Mesenteric fat pad (tissue), 1 donor: ENCODE measurements at places on chromosomes 11 and 22. TPM values are rescaled to one million over a fixed set of nuclear protein-coding genes. Genes with fewer than 3 reads are reported as not detected.
A peak's percentile ranks its signal among the peaks of the same experiment; 100 is the strongest.

DNA sequence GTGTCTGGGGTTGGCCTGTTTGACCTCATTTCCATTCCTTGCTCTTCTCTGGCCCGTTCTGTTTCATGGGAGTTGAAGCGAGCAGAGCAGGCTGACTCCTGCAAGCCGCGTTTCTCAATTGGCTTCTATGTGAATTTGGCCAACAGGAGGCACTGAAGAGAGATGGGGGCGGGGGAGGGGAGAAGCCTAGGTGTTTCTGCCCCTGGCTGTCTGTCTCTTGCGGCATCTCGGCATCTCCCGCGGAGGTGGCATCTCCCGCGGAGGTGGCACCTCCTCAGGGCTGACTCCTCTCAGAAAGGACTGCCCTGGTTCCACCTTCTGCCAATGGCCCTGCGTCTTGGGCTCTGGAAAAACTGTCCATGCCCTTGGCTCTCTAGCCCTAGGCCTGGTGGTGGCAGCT lies 125.6 kb upstream of the CSNK2A3 start:
- no peak for DNase-seq

GRCh38 chr22:25038239-25038638 lies 85.7 kb downstream of the KIAA1671 start:
- no peak for DNase-seq

- no peak for DNase-seq
Measured at GRCh38 chr11:94125407-94126115, 3.1 kb upstream of the PANX1 start.

- DNase-seq, result peak; percentile 87
Measured at GRCh38 chr11:117930668-117931330, 1.6 kb upstream of the TMPRSS13 start.

- DNase-seq, result no peak
Measured at GRCh38 chr11:57288771-57289579, 35.8 kb downstream of the TNKS1BP1 start.

GRCh38 chr22:49100773-49101172 lies 726.9 kb downstream of the BRD1 start:
- no peak for DNase-seq

DNA sequence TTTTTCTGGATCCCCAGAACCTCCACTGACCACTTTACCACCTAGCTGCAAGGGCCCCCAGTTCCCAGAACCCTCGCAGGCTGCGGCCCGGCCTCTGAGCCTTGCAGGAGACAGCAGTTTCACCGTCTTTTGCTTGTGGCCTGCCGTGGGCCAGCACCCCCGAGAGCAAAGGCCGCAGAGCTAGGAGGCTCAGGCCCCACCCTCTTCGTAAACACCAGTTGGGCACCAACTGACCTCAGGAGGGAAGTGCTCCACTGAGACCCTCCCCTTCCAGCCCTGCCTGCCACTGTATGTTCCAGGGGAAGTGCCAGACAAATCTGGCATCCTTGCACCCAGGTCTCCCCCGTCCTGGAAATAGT lies 23.4 kb upstream of the CREB3L1 start:
- DNase-seq, result peak; percentile 72

DNA sequence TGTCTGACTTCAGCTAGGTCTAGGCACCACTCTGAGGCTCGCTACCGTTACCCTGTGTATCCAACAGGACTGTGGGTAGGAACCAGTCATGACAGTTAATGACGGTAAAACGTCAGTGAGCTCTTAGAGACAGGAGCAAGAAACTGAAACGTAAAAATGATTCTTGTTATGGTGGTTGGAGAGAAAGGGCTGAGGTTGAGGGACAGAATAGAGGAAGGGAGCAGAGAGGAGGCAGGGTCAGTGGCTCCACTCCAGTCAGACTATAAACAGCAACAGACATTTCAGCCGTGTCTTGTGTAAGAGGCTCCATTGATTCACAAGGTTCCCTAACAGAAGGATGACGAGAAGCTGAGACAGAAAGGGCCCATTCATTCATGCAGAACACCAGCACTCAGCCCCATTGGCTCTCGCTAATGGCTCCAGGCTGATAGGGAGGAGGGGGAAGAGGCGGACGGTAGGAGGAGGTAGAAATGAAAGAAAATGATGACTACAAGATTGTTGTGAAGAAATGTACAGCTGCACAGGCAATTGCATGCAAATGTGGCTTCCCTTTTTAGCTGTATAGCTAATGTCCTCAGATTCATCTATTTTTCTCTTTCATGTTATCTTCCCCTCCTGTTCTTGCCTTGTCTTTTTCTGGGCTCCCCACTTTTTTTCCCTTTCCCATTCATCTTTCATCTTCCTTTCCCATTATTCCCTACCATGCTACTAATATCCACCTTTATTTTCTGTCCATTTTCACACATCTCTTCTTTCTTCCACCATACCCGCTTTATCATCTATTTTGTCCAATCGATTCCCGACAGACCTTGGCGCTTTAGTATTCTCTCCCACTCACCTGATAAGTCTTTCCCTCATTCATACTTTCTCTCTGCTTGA lies 34.3 kb downstream of the ETS1 start:
- no peak for DNase-seq

- no peak for DNase-seq
Measured at GRCh38 chr11:110479108-110480101, 49.7 kb downstream of the FDX1 start.

DNA sequence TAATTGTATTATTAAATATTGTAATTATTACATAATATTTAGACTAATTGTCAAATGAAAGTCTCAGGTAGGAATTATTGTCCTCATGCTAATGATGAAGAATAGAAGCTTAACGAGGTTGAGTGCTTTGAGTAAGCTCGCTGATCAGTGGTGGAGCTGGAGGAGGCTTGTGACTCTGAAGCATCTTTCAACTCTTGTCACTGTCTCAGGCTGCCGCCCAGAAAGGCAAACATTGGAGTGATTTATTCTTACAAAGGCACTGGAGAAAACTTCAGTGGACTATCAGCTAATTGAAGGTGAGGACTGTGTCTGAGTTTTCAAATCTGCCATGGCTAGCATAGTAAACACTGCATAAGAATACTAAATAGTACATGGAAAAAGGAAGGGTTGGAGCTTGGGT lies 595.1 kb downstream of the NTM start:
- DNase-seq, result no peak

DNA sequence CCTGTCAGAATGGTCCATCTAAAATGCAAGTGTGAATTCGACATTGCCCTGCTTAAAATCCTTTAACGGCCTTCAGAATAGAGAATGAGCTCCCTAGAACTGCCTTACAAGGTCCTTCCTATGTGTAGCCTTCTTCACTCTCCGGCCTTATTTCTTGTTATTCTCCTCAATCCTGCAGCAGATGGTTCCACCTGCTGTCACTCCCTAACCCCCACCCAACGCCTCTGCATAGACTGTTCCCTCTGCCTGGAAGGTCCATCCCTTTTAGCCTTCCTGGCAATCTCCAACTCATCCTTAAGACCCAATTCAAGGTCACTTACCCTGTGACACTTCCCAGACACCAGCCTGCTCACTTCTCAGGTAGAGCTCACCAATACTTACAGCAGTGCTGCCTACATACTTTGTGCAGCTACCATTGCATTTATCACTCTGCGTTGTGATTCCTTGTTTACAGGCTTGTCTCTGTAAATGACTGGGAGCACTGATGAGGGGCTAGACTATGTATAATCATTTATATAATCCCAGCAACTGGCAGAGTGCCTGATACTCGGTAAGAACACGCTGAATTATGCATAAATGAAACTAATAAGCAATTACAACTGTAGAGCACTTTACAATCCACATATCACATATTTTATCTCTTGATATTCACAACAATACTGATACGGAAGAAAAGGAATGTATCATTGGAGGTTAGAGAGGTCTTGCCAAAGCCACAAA lies 58.9 kb downstream of the CLPB start:
- DNase-seq, result no peak

GRCh38 chr11:34331329-34331728 lies 26.5 kb downstream of the ABTB2 start:
- DNase-seq, result no peak

- DNase-seq, result no peak
Measured at GRCh38 chr11:33703234-33703633, 2.6 kb upstream of the C11orf91 start.

DNA sequence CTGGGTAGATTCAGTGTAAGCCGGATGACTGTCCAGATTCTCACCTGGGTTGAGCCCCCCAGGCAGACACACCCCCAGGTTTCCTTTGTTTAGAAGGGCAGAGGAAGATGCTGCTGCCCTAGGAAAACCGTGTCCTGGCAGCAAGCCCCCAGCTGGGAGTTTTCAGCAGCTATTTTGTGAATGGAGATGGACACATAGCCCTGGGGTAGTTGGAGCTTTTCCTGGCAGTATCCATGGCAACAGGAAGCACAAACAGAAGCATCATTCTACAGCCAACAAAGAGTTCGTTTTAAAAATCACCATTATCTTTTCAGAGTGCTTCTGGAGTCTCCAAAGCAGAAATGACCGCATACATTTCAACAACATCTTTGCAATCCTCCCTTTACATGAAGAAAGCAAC lies 245.5 kb downstream of the BRD1 start:
- DNase-seq, result no peak

DNA sequence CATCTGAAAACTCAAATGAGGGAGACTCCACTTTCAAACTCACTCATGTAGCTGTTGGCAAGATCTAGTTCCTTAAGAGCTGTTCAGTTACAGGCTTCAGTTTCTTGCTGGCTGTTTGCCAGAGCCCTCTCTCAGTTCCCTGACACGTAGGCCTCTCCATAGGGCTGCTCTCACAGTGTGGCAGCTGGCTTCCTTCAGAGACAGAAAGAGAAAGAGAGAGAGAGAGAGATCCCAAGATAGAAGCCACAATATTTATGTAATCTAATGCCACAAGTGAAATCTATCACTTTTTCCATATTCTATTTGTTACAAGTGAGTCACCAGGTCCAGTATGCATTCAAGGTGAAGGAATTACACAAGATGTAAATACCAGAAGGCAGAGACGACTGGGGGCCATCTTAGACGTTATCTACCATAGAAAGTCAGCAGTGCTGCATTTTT lies 168.8 kb downstream of the RCN1 start:
- no peak for DNase-seq

- DNase-seq, result no peak
Measured at GRCh38 chr22:48568736-48569330, 1258.8 kb downstream of the BRD1 start.

DNA sequence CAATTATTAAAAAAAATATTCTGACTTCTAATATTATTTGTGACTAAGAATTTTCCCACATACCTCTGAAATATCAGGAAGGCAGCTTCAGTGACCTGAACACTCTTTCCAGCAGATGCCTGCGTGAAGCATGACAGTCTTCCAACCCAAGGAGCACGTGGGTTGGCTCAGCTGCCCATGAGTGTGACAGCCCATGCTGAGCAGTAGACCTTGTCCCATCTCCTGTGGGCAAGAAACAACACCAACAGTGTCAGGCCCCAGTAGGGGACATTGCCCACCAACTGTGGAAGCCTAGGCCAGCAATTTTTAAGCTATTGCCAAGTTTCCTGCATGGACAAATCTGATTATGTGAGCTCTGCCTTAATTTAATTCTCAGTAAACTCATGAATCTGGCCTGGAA lies 66.4 kb upstream of the OLFML1 start:
- DNase-seq, result no peak

GRCh38 chr22:50516068-50516467 lies 8.0 kb downstream of the NCAPH2 start:
- DNase-seq, result no peak

DNA sequence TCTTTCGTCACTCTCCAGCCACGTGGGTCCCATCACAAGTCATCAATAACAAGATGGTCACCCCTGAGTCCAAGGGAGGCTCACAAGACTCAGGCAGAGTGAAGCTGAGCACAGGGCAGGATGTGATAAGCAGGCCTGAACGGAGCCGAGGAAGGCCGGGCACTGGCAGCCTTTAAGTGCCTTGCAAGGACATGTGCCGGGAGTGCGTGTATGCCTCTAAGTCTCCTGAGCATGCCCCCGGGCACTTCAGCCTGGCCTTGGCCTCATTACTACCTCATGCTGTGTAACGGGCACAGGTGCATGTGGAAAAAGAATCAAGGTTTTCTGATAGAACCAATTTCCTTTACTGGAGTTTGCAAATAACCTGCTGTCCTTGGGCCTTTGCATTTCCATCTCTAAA lies 55.8 kb downstream of the UBASH3B start:
- DNase-seq, result no peak

GRCh38 chr11:8317159-8317558 lies 53.5 kb upstream of the LMO1 start:
- DNase-seq, result no peak

DNA sequence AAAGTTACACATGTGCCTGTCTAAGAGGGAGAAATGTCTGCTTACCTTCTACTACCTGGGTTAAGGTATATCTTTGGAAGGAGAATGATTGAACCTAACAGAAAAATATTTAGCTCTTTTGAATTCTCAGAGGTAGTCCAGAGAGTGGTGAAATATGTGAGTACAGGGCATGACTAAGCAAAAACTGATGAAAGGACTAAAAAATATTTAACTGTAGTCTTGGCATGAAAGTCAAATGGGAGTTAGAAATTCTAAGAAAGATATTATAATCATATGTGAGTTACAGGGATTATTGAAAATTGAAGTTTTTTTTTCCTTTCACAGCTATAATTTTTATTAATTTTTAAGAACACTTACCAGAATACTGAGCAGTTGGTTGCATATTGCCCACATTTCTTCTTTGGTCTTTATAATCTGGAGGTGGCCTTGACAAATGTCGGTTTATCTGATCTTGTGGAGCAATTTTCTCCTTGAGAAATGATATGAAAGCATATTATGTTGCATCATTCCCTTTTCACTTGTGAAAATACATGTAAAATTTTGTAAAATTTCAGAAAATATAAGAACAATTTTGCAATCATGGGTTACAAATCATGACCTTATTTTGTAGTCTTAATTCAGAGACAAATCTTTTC lies 61.4 kb upstream of the MTMR2 start:
- DNase-seq, result no peak

DNA sequence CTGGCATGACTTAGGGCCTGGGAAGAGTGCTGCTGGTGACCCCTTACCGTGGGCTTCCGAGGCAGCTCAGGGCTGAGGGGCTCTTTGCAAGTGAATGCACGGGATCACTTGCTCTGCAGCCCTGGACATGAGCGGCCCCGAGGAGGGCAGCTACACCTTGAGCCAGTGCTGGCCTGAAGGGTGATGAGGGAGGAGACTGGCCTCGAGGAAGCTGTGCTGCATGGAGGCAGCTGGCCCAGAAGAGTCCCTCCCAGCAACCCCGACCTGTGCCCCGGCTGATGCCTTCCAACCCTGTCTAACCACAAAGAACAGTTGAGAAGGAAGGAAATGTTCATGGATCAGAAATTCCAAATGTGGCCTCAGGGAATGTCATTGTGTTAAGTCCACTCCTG lies 45.2 kb downstream of the TBX1 start:
- DNase-seq, result no peak

GRCh38 chr22:32653823-32654222 lies 147.7 kb upstream of the TIMP3 start:
- DNase-seq, result no peak

Gene ESAM
- 84.0 TPM for total RNA-seq

Gene FERMT3
- total RNA-seq, result 58.9 TPM

Gene KIRREL3
- 0.13 TPM for total RNA-seq

Gene PRODH
- 2.5 TPM for total RNA-seq

Gene NFAM1
- total RNA-seq, result 17.6 TPM

Gene TTLL1
- total RNA-seq, result 4.9 TPM

Gene KRTAP5-9
- total RNA-seq, result not detected
